Smooth muscle cell of bladder (primary cell): ENCODE measurements at places on chromosomes 4 and X. TPM values are rescaled to one million over a fixed set of nuclear protein-coding genes. Genes with fewer than 3 reads are reported as not detected.

Gene TRIML2
- 0.14 and 0.18 TPM in 2 replicates for total RNA-seq

Gene C4orf36
- total RNA-seq, result 0.28 and 0.37 TPM in 2 replicates

Gene TMPRSS11A
- total RNA-seq, result not detected in 2 replicates

Gene UGT2A1
- total RNA-seq, result not detected in 2 replicates

Gene ARHGAP4
- total RNA-seq, result 1.1 and 1.3 TPM in 2 replicates

Gene FAM53A
- 0.74 and 0.85 TPM in 2 replicates for total RNA-seq

Gene EDA2R
- total RNA-seq, result 11.7 and 13.6 TPM in 2 replicates

Gene CTAG2
- not detected in 2 replicates for total RNA-seq

Gene CYSLTR1
- total RNA-seq, result not detected in 2 replicates

Gene RTL5
- 0.85 and 1.6 TPM in 2 replicates for total RNA-seq

Gene MGARP
- total RNA-seq, result 19.2 and 31.9 TPM in 2 replicates

Gene HGFAC
- total RNA-seq, result not detected in 2 replicates

Gene SPANXB1
- total RNA-seq, result not detected in 2 replicates

Gene IL13RA2
- 440 and 612 TPM in 2 replicates for total RNA-seq

Gene SLITRK4
- total RNA-seq, result under 0.01 and 0.46 TPM in 2 replicates

Gene YIPF7
- total RNA-seq, result not detected in 2 replicates

Gene ZNF674
- total RNA-seq, result 5.0 and 5.4 TPM in 2 replicates

Gene FHDC1
- total RNA-seq, result 0.18 and 0.28 TPM in 2 replicates

Gene PSAPL1
- total RNA-seq, result not detected in 2 replicates

Gene STK26
- 6.3 and 8.0 TPM in 2 replicates for total RNA-seq

Gene TEX13A
- not detected in 2 replicates for total RNA-seq

Gene MGAT4D
- total RNA-seq, result not detected in 2 replicates

Gene DOCK11
- total RNA-seq, result 30.7 and 44.8 TPM in 2 replicates

Gene MAOA
- 4.8 and 9.0 TPM in 2 replicates for total RNA-seq

Gene MID2
- total RNA-seq, result 13.1 and 17.5 TPM in 2 replicates

Gene G6PD
- 90.3 and 91.0 TPM in 2 replicates for total RNA-seq

Gene PARM1
- total RNA-seq, result 1.00 and 2.0 TPM in 2 replicates

Gene PAGE2
- total RNA-seq, result 0.71 TPM in 1 of 2 replicates, not detected in the other

Gene PAGE2B
- 0.28 TPM in 1 of 2 replicates, not detected in the other for total RNA-seq

Gene PHF8
- total RNA-seq, result 10.5 and 13.6 TPM in 2 replicates

Gene GABRA4
- total RNA-seq, result not detected in 2 replicates

Gene USP53
- total RNA-seq, result 29.0 and 50.6 TPM in 2 replicates

Gene BLOC1S4
- 14.1 and 16.7 TPM in 2 replicates for total RNA-seq

Gene AMOT
- total RNA-seq, result 1.1 and 2.5 TPM in 2 replicates

Gene DSPP
- not detected in 2 replicates for total RNA-seq

Gene LONRF3
- total RNA-seq, result 0.28 and 1.8 TPM in 2 replicates

Gene FAM149A
- 5.3 and 7.0 TPM in 2 replicates for total RNA-seq

Gene OFD1
- 10.0 and 10.4 TPM in 2 replicates for total RNA-seq

Gene TMEM31
- 0.14 TPM in 1 of 2 replicates, not detected in the other for total RNA-seq

Gene WNK3
- total RNA-seq, result 0.14 and 0.28 TPM in 2 replicates

Gene MYOZ2
- 0.28 and 0.83 TPM in 2 replicates for total RNA-seq

Gene ETDB
- not detected in 2 replicates for total RNA-seq
